ENCODE measurements at places on chromosomes 1 and 21.

GRCh38 chr1:206117151-206117948, at the start of gene AVPR1B:
TSS of gene AVPR1B (minus strand) at chr1:206117388. CDS start at chr1:206116890, 498 bp downstream.
- DNase-seq: peak; percentile 63

DNA sequence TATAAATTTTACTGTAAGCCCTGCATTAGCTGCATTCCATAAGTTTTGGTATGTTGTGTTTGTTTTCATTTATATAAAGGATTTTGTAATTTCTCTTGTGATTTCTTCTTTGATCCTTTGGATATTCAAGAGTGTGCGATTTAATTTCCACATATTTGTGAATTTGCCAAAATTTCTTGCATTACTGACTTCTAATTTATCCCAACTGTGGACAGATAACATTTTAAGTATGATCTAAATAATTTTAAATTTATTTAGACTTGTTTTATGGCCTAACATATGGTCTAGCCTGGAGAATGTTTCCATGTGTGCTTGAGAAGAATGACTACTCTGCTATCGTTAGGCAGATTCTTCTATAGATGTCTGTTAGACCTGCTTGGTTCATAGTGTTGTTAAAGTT, 23.2 kb downstream of the RPE65 start:
- DNase-seq: no peak

- no peak for DNase-seq
These were observed 11.6 kb downstream of the SCNN1D start for GRCh38 chr1:1291548-1292441.

- no peak for DNase-seq
These were observed 33.6 kb upstream of the CD34 start for GRCh38 chr1:207944571-207944970.

GRCh38 chr1:221074332-221074731, 195.1 kb downstream of the HLX start:
- no peak for DNase-seq

GRCh38 chr1:95653618-95654017, 419.6 kb downstream of the RWDD3 start:
- no peak for DNase-seq

DNA sequence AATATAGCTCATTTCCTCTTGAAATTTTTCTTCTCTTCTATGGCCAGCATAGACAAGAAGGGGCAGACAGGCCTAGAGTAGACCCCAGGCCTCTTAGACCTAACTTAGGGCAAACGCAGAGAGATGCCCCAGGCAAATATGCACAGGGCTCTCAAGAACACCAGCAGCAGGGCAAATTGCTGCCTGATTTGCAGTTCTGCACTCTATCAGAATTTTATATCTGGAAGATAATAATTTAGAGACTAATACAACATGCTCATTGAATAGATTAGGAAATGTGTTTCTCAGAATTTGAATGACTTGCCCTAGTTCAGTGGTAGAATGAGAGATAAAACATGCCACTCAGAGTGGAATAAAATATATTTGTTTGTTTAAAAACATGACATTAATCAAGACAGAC, 200.4 kb upstream of the ADGRL2 start:
- DNase-seq: no peak

- no peak for DNase-seq
These were observed 3.1 kb upstream of the DDR2 start for GRCh38 chr1:162629077-162629627.

DNA sequence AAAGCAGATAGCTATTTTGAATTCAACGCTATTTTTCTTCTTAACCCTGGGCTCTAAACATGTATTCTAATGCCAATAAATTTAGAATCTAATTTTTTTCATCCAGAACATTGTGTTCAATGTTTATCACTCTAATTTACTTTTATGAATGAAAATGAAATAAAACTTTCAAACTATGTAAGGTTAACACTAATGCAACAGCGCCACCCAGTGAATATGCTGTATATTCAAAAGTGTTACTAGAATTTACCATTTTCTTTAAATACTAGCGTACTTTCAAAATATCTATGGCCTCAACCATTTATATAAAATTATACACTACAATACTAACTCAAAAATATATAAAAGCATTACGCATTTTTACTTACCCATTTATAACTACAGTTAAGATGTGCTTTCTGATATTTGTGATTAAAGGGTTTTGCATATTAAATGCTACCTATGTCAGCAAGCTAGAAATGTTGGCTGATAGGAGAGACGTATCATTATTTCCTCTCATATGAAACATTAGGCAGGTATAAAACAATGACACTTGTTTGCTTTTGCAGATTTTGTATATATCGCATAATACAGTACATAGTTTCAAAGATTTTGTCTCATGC, 5.9 kb upstream of the NUF2 start:
- peak; percentile 18 for DNase-seq

- no peak for DNase-seq
These were observed 83.1 kb upstream of the HAO2 start for GRCh38 chr1:119285482-119285881.

- no peak for DNase-seq
These were observed 78.8 kb downstream of the TRABD2B start for GRCh38 chr1:47918257-47918867.

DNA sequence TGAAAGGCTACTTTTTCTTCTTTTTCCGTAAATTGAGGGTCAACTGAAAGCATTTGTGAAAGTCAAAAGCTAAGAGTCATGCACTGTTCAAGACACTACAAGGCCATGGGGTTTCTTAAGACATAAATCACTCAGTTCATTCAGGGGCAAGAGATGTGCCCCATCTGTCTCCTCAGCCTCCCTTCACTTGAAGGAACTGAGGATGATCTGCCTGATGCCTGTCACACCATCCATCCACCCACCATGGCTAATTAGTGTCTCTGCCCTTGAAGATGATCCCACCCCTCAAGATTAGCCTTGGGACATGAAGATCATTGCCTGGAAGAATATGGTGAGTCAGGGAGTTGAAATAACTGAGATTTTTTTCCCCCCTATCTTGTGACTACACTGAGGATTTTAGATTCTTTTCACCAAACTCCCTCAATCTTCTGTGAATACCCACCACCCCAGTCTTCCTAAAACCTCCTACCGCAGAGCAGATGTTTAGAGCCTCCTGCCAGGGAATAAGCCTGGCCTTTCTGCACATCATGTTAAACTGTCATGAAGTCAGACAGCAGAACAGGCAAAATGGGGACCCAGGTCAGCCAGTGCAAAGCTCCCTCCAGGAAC, 88.6 kb upstream of the LMO4 start:
- no peak for DNase-seq

GRCh38 chr1:4062041-4062440, 162.0 kb upstream of the C1orf174 start:
- DNase-seq: no peak

DNA sequence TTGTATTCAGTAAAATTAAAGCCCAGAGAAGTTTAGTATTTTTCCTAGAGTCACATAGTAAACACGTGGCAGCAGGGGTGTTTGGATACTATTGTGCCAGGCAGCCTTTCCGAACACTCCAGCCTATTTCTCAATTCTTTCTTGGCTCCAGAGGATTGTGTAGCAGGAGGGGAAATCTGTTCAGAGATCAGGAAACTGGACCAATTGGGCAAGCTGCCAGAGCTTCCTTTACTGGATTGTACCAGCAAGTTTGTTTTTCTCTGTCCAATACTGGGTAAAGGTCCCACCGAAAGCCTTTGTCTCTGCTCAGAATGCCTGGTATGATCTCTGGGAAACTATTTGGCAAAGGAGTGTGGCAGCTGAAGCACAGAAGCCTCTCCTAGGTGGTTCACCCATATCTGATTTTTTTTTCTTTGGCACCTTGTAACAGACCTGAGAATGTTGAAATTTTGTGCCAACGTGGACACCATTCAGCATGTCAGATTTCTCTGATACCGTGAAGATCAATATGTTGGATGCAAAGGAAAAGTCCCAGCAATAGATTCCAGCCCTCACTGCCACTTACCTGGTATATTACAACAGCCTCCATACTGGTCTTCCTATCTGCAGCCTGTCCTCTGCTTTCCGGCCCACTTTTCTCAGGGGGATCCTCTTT, 126.2 kb downstream of the FGGY start:
- no peak for DNase-seq

GRCh38 chr21:34835526-34835925, 166.7 kb downstream of the CLIC6 start:
- no peak for DNase-seq

DNA sequence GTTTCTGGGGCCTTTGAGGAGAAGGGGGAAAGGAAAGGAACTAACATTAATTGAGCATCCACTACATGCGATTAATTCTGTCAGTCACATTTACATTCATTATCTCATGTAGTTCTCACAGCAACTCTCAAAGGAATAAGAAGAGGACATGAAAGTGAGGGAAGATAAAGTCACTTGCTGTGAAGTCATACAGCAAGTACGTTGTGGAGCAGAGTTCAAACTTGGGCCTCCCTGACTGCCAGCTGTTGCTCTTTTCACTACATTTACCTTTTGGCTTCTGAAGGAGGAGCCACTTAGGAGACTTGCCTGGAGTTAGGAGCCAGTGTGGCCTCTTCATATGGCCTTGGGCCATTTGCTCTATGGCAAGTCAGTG, 6.2 kb downstream of the ZNF691 start:
- no peak for DNase-seq

DNA sequence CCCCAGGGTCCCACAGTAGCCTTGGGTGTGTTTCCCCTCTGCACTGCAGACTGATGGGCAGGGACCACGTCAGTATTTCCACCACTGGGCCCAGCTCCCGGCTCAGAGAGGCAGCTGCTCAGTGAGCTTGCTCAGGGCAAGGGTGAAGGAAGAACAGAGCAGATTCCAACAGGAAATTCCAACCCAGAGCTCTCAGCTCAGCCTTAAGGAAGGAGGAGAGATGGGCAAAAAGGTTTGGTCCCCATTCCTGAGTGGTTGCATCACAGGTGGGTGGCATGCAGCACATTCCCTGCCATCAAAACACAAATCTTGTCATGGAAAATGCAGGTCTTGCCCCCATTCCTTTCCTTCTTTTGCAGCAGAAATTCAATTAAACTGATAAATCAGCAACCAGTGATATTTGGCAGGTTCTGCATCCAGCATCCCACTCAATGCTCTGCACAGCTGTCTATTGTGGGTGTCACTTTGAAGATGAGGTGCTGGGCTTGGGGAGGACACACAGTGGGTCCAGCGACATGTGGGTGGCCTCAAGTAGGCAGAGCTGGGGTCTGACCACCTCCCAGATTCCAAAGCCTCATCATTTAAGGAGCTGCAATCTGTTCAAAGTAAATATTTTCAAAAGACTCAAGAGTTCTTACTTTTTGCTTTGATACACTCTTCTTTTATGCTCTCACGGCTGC, 315.4 kb downstream of the DSCAM start:
- DNase-seq: no peak

- no peak for DNase-seq
These were observed 14.3 kb upstream of the LPAR3 start for GRCh38 chr1:84907095-84907827.

- DNase-seq: no peak
These were observed 65.7 kb downstream of the NVL start for GRCh38 chr1:224264321-224264720.

- DNase-seq: no peak
These were observed 27.1 kb upstream of the SYT6 start for GRCh38 chr1:114180742-114181141.

GRCh38 chr1:98045767-98046641, 125.2 kb upstream of the DPYD start:
- DNase-seq: no peak

DNA sequence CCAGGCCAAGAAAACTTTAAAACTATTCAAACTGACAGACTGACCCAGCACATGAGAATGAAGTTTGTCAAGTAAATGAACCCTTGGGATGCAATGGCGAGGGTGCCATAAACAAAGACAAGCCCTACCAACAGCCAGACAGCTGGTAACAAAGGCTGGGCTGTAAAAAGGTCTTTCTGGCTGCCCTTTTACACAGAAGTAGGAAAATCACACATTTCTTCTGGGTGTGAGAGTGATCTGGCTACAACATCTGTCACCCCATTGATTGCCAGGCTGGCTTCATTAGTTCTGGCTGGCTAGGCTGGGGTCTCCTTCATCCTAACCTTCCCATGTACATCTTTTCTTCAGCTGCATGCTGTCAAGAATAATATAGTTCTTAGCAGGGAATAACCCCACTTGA, 83.6 kb upstream of the FOXD3 start:
- no peak for DNase-seq

DNA sequence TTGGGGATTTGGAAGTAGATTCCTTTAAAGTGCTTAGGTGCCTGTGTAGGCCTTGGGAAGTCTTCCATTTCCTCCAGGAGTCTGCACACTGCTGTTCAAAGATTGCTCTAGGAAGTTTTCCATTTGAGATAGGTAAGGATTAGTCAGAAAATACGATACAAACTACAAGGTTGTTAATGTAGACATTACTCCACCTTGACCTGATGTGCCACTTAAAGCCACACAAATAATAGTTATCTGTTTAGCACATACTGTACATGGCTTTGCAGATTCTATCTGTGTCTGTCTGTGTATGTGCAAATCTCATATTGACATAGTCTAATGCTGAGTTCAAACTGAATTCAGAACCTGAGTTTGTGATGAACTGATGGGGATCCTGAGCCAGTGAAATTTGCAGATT, 118.4 kb downstream of the RHOU start:
- no peak for DNase-seq

- DNase-seq: no peak
These were observed 157.1 kb upstream of the HMGB4 start for GRCh38 chr1:33706634-33707255.

DNA sequence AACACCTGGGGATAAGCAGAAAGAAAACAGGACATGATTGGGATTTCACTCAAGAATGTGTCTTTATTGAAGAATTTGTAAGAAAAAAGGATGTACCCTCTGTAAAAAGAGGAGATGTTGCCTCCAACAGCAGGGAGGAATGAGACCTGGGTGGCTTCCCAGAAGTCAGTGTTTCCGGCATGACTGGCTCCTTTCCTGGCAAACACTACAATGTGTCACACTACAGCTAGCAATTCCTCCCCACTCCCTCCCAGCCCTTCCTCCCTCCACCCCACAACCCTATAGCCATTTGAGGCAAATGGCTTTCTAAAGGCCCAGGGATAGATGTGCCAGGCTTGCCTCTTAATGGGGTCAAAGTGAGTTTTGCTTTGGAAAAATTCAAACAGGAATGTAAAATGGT, 11.5 kb upstream of the COL8A2 start:
- DNase-seq: no peak

DNA sequence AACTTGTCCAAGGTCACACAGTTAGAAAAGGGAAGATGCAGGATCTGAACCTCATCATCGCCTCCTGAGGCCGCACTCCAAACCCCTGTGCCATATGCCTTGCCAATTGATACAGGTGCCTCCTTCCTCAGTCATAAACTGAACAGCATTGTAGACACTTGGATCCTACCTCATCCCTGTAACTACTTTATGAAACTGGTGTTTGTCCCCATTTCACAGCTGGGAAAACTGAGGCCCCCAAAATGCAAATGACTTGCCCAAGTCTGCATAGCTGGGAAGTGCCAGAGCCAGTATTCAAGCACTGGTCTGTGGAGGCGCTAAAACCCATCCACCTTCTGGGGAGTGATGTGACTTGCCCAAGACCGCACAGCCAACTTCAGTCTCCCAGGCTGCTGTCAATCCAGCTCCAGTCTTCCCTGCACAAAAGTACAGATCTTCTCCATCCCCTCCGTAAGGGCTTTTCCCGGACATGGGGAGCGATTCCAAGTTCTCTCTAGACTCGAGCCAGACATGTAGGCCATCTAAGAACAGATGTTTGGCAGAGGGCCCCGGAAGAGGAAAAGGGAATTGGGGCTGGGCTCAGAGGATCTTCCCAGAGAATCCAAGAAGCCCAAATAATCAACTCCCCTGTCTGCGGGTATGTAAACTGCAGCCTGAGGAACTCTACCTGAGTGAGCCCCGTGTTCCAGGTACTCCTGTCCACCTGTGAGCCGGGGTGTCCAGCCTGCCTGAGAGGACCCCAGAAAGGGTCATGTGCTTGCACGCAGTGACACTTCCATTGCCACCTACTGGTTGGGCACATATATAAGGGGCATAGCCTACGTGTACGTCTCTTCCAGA, 60.5 kb downstream of the SYT2 start:
- DNase-seq: no peak
